ENCODE measurements at places on chromosomes 5 and 9. TPM values are rescaled to one million over a fixed set of nuclear protein-coding genes. Genes with fewer than 3 reads are reported as not detected.

DNA sequence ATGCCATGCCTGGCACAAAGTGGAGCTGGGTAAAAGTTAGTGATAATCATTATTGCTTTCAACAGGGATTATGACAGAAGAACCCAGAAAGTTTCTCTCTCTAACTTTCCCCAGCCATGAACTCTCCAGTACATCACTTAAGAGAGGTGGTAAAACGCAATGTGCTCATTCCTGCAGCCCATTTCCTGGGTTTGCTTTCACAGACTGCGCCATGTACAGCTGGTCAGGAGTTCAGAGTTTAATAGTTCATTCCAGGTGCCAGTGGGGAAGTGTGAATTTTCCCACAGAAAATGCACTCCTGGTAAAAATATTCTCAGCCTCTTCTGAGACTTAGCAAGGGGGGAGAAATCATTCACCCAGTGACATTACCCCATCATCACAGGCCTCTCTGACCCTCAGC is 35.5 kb downstream of the ADAM19 start:
- peak overlapping the region; percentile 65 for H3K4me3 ChIP-seq
- H3K27me3 ChIP-seq: no peaks in the 10 kb centered on the region

GRCh38 chr9:91746904-91747303 is 203.1 kb downstream of the ROR2 start:
- no peak overlapping the region for H3K27ac ChIP-seq
- H3K27me3 ChIP-seq: no peaks in the 10 kb centered on the region
- no peaks in the 10 kb centered on the region for H3K4me1 ChIP-seq
- no peak overlapping the region for H3K4me3 ChIP-seq
- H3K36me3 ChIP-seq: no peaks in the 10 kb centered on the region
- no peak for DNase-seq

- no peak for DNase-seq
- no peak overlapping the region for H3K27ac ChIP-seq
- peaks cover 2% of the 10 kb centered on the region for H3K27me3 ChIP-seq
- no peak overlapping the region for H3K4me3 ChIP-seq
- no peaks in the 10 kb centered on the region for H3K36me3 ChIP-seq
Measured at GRCh38 chr5:66987540-66987939, 209.1 kb downstream of the CD180 start.

GRCh38 chr5:117888688-117889087 is 1099.7 kb downstream of the DTWD2 start:
- H3K27me3 ChIP-seq: no peaks in the 10 kb centered on the region
- H3K4me1 ChIP-seq: no peaks in the 10 kb centered on the region
- no peak overlapping the region for H3K27ac ChIP-seq
- no peaks in the 10 kb centered on the region for H3K36me3 ChIP-seq

GRCh38 chr9:133347985-133348717 is at the start of the genes MED22 and RPL7A:
MED22 (minus strand) TSS chr9:133348131; CDS start chr9:133346662, 1,469 bp downstream.
RPL7A (plus strand) TSS chr9:133348218; CDS start chr9:133348244, 26 bp downstream.
- no peaks in the 10 kb centered on the region for H3K27me3 ChIP-seq
- H3K27ac ChIP-seq: peak within 1 kb of the TSS; percentile 98
- H3K4me3 ChIP-seq: peak within 1 kb of the TSS; percentile 97
- H3K36me3 ChIP-seq: peaks cover 53% of the 10 kb centered on the region
- peak; percentile 96 for DNase-seq
- H3K4me1 ChIP-seq: peaks cover 38% of the 10 kb centered on the region

- DNase-seq: no peak
- H3K36me3 ChIP-seq: no peaks in the 10 kb centered on the region
- H3K4me1 ChIP-seq: no peaks in the 10 kb centered on the region
- no peaks in the 10 kb centered on the region for H3K27me3 ChIP-seq
Measured at GRCh38 chr9:113973226-113973625, 97.1 kb downstream of the ZNF618 start.

- H3K4me3 ChIP-seq: peak overlapping the region; percentile 24
- no peak overlapping the region for H3K27ac ChIP-seq
- no peak for DNase-seq
- H3K27me3 ChIP-seq: peaks cover 2% of the 10 kb centered on the region
Measured at GRCh38 chr9:129595903-129596540, 24.9 kb downstream of the C9orf50 start.

DNA sequence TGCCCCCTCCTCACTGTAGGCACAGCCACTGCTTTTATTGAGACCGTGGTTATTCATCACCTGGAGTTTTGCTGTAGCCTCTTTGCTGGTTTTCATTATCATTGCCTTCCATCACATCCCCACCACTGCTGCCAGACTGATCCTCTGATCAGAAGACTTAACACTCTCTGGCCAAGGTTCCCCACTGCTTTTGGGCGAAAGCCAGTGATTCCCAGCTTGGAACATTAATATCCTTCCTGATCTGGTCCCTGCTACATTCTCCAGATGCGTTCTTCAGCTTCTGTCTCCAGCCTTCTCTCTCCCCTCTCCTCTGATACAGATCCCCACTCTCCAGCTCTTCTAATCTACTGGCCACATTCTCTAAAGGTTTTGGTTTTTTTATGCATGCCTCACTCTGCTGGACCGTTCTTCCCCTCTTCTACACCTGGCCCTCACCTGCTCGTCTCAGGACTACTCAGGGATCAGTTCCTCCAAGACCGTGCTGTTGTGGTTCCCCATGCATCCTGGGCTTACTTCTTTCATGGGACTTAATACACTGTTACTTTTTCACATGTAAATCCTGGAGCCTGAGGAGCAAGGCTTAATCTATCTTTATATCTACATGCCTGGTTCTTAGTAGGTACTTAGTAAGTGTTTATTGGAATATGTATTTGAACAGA is 115.0 kb downstream of the PRKACG start:
- H3K4me3 ChIP-seq: no peak overlapping the region
- no peaks in the 10 kb centered on the region for H3K27me3 ChIP-seq
- peaks cover 29% of the 10 kb centered on the region for H3K4me1 ChIP-seq
- H3K36me3 ChIP-seq: no peaks in the 10 kb centered on the region

DNA sequence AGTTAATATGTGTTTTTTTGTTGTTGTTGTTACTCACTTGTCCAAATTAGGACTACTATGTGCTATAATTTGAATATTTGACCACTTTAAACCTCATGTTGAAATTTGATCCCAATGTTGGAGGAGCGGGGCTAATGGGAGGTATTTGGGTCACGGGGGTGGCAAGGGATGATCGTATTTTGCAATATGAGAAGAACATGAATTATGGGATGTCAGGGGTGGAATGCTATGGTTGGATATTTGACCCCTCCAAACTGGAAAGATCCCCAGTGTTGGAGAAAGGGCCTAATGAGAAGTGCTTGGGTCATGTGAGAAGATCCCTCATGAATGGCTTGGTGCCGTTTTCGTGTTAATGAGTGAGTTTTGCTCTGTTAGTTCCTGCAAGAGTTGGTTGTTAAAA is 119.8 kb downstream of the NUDT12 start:
- DNase-seq: no peak
- no peaks in the 10 kb centered on the region for H3K4me1 ChIP-seq
- H3K36me3 ChIP-seq: no peaks in the 10 kb centered on the region
- H3K27me3 ChIP-seq: no peaks in the 10 kb centered on the region
- H3K4me3 ChIP-seq: no peak overlapping the region

DNA sequence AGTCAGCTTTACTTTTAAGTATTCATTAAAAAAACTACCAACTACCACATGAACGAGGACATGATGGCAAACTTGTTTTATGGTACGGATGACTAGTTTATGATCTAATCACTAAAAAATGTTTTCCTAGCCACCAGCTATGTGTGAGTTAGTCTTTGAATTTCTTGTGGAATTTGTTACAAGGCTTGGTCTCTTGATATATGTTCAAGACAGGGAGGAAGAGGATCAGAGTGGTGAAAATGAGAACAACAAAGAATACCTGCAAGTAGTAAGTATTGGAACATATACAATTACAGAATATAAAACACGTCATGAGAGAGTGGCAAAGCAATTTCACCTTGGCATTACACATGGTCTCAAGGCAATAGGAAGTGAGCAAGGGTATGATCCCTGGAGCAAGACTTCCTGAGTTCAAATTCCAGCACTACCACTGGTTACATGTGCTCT is 548.6 kb upstream of the TLE4 start:
- H3K36me3 ChIP-seq: no peaks in the 10 kb centered on the region
- no peak overlapping the region for H3K27ac ChIP-seq
- no peaks in the 10 kb centered on the region for H3K27me3 ChIP-seq
- DNase-seq: no peak
- H3K4me3 ChIP-seq: no peak overlapping the region

DNA sequence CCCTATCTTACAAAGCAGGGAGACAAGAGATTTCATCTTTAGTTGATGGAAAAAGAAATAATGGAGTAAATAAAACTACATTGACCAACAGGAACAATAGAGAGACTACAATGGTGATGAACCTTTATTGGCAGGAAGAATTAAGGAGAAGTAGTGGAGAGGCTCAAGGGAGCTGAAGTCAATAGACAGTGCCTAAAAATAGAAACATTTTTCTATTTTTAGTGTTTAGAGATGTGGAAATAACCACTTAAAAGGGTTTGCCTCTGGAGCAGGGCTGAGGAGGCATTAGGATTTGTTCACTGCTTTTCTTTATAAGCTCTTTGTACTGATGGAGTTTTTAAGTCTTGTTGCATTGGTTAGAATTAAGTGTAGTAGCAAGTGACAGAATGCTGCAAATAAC is 98.4 kb upstream of the ERCC6L2 start:
- no peaks in the 10 kb centered on the region for H3K36me3 ChIP-seq
- no peaks in the 10 kb centered on the region for H3K27me3 ChIP-seq
- H3K27ac ChIP-seq: no peak overlapping the region
- H3K4me1 ChIP-seq: no peaks in the 10 kb centered on the region
- no peak for DNase-seq

DNA sequence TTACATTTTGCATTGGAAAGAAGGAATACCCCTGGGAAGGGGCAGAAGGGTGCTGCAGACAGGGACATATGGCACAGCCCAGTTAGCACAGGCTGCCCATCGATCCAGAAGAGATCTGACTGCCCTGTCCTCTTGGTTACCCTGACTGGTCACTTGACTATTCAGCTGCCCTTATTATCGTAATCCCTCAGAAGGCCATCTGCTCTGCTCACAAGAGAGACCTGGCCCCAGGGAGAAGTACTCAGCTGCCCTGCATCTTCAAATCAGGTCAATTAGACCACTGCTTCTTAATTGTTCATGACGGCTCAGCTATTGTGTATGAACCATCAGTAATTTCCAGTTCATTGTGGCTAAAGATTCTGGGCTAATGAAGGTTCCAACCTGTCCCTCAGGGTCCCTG is 345.0 kb downstream of the TLE1 start:
- H3K27ac ChIP-seq: no peak overlapping the region
- no peaks in the 10 kb centered on the region for H3K36me3 ChIP-seq
- no peaks in the 10 kb centered on the region for H3K4me1 ChIP-seq
- H3K27me3 ChIP-seq: no peaks in the 10 kb centered on the region

GRCh38 chr9:69411931-69412740 is 87.1 kb downstream of the ENTREP1 start:
- no peak for DNase-seq
- H3K4me1 ChIP-seq: no peaks in the 10 kb centered on the region
- H3K27ac ChIP-seq: no peak overlapping the region
- no peaks in the 10 kb centered on the region for H3K27me3 ChIP-seq
- H3K4me3 ChIP-seq: no peak overlapping the region

DNA sequence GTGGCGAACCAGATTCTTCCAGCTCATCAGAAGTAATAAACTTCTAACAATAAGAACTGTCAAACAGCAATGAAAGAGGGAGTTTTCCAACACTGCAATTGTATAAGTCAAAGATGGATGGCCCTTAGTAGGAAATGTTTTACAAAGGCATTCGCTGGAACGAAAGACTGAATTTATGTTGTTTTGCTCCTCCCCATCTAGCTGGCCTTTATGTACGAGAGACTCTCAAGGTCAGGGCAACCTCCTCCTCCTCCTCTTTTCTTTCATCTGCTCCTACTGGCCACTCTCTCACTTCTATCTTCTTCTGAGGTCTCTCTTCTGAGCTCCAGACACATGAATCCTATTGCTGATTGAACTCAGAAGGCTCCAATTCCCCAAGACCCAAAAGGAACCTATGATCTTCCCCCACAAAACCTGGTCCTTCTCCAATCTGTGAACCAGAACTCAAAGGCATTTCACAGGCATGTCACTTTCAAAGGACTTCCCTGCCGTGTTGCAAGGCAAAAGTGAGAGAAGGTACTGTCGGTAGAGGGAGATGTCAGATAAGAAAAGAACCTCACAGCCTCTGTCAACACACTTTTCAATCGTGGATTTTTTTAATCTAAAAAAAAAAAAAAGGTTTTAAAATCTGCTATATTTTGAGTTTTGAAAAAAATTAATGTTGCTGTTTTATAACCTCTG is 28.5 kb upstream of the PUM3 start:
- H3K4me3 ChIP-seq: no peak overlapping the region
- DNase-seq: no peak
- no peak overlapping the region for H3K27ac ChIP-seq
- peaks cover 19% of the 10 kb centered on the region for H3K27me3 ChIP-seq

- H3K4me3 ChIP-seq: no peak overlapping the region
- no peaks in the 10 kb centered on the region for H3K4me1 ChIP-seq
- DNase-seq: no peak
- H3K36me3 ChIP-seq: no peaks in the 10 kb centered on the region
- H3K27ac ChIP-seq: no peak overlapping the region
Measured at GRCh38 chr5:92916036-92916435, 665.0 kb downstream of the NR2F1-AS1 start.

Gene LHX3
- total RNA-seq: not detected

Gene NREP
- total RNA-seq: 3.0 TPM

Gene GABRB2
- total RNA-seq: not detected

Gene RABL6
- 83.4 TPM for total RNA-seq

Gene IRX2
- total RNA-seq: not detected

Gene MSH3
- 23.6 TPM for total RNA-seq

Gene BARHL1
- not detected for total RNA-seq

Gene TRIM36
- total RNA-seq: not detected

Gene ZNG1F
- 7.0 TPM for total RNA-seq

Gene CER1
- total RNA-seq: not detected

Gene DBH
- total RNA-seq: not detected

Gene IL3
- 23.3 TPM for total RNA-seq

Gene TTC23L
- total RNA-seq: 0.07 TPM

Measured in activated CD4-positive, alpha-beta memory T cell treated with anti-CD3 and anti-CD28 coated beads for 36 hours (primary cell).